SK-N-SH treated with all-trans-retinoic acid at 6 μM for 48 hours (cell line): ENCODE measurements at places on chromosomes 2 and 18.

- no peak for ATAC-seq
Observed at GRCh38 chr2:12211326-12212175, 465.1 kb downstream of the LPIN1 start.

DNA sequence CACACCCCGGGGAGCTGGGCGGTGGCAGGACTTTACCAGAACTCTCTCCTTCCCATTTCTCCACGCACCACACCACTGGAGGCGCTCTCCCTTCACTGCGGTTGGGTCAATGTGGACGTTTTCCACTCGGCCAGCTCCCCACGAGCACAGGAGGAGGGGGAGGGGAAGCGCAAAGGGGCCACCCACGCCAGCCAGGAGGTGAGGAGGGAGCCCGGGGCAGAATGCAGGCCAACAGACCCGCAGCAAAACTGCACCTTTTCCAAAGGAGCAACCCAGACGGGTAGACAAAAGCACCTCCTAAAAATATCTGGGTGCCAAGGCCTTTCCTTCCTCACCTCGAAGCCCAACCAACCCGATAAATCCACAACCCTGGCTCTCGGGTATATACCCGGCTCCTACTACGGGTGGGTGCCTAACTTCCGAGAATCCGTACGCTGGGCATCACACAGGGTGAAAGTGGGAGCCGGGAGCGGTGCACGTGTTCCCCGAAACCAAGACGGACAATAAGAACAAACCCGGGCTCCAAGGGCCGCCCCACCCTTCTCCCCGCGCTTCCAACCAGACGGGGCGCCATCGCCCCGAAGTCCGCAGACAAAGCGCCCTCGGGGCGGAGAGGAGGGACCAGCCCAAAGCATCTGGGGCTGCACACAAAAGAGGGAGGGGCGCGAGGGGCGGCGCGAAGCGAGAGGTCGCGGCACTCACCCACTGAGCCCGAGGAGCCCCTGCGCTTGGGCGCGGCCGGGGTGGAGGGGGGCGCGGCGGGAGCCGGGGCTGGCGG is 1.0 kb downstream of the RTN4 start:
- peak; percentile 27 for ATAC-seq

GRCh38 chr18:6962571-6963451 is 154.8 kb downstream of the LAMA1 start:
- ATAC-seq = no peak

- no peak for ATAC-seq
Observed at GRCh38 chr2:219332542-219332941, at the start of gene RESP18. Gene RESP18, minus strand, starts transcription at chr2:219332744.

GRCh38 chr2:151544449-151544848 is 134.7 kb downstream of the RIF1 start:
- peak; percentile 24; the same call in 2 of the 3 replicates for ATAC-seq

GRCh38 chr2:218852911-218853667 is 6.5 kb upstream of the WNT6 start:
- ATAC-seq = peak; percentile 73

- ATAC-seq = no peak
Observed at GRCh38 chr2:10035633-10036032, 7.7 kb upstream of the KLF11 start.

DNA sequence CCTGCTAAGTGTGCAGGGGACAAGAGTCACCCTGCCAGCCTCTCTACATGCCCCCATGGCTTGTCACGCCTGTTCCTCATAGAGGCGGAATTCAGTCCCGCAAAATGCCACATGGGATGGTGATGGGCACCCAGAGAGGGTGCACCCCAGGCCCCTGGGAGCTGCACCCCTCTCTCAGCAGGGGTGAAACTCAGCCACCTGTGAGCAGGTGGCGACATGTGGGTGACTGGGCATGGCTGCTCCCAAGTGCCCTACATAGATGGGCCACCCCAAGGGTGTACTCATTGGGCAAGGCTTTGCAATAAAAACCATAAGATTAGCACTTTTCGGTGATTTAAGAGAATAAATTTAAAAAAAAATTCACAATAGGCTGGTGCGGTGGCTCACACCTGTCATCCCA is 6.3 kb downstream of the HS6ST1 start:
- ATAC-seq = no peak

DNA sequence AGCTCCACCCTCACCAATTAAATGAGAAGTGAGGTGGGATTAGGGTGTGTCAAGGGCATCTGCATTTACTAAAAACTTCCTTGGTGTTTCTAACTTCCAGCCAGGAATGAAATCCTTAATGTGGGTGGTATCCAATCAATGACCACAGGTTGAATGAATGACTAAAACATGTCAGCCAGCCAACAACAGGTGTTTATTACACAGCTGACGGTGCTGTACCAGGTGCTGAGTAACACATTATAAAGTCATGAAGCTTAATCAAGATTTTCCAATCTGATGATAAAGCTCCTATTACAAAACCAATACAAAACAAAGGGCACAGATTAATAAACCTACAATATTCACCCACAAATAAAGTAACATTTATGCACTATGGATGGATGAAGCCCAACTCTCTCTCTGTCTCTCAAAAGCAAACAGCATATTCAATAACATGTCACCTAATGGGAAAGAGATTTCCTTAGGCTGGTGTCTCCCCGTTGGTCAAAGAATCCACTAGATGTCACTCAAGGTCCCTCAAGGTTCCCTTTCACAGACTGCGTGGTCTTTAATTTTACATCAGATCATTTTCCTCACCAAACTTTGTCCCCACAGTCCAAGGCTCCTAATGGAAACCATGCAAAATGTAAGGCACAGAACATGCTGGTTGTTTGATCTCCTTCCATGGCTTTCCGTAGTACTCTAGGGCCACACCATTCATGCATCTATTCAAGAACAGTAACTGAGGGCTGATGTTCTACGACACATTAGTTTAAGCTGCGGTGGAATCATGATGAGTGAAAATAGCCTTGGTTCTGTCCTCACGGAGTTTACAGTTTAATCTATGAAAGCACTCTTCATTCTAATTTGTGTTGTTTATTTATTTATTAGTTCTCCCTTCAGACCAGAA is 6.4 kb upstream of the PTPN4 start:
- peak; percentile 88 for ATAC-seq

DNA sequence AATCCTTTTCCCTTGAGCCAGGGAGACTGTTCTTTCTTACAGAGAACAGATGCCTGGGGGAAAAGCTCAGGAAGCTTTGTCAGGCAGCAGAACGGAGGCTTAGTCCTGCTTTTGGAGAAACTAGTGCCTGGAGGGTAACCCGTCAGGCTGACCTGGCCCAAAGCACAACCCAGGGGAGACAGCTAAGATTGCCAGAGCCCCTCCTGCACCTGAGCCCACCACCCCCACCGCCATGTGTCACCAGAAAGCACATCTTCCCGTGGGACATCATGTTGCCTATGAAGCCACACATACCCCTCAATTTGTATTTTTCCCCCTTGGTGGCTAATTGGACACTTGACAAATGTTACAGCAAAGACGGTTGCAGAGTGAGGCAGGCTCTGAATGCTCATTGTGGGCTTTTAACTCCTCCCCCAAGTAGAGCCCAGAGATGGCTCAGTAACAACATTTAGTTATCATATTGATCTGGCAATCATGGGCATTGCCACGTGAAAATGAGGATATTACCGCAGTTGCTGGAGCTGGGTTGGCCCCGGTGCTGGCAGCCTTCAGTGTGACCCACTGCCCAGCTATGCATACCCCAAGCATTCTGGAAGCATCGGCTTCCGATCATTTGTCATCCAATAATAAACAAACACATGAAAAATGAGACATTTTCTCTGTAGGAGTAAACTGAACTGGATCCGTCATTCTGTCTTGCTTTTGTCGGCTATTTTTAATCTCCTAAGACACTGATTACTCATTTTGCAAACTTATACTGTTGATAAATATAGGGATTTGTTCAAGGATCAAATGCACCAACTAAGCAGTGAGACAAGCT is 229.5 kb downstream of the ATAD2B start:
- no peak for ATAC-seq

DNA sequence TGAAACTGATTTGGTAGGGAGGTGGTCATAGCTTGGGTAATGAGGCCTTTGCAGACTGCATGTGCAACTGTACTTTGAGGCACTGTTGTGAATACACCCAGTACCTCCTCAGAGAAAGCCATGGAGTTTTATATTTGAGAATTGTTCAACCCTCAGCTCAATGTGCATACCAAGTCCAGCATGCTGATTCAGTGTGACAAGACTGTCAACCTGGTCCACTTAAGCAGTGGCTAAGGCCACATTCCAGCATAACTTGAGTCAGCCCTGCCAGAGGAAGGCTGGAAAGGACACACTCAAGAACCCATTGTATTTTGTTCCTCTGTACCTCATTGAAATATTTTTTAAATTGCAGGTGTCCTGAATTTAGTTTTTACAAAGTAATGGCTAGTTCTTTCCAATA is 121.8 kb upstream of the HNMT start:
- ATAC-seq = no peak

- ATAC-seq = no peak
Observed at GRCh38 chr2:237150831-237151375, 65.2 kb downstream of the COPS8 start.

DNA sequence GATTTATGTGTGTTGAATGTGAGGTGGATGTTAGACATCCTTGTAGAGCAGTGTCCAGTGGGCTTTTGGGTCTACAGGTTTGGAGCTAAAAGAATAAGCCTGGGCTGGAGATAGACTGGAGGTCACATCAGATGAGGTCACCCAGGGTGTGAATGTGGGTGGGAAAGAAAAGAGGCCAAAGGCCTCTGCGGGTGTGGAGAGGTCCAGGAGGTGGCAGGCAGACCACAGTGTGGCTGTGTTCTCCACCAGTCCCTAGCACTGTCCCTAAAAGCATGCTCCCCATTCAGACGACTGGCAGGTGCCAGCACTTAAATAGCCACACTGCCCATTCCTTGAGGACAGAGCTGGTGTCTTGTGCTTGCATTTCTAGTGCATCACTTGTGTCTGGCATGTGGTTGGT is 4.1 kb downstream of the ATG4B start:
- no peak for ATAC-seq
